ENCODE measurements at places on chromosomes 16 and 17.
A peak's percentile ranks its signal among the peaks of the same experiment; 100 is the strongest.

GRCh38 chr16:80527297-80527696 lies 13.5 kb upstream of the DYNLRB2 start:
- peak; percentile 43 for DNase-seq

DNA sequence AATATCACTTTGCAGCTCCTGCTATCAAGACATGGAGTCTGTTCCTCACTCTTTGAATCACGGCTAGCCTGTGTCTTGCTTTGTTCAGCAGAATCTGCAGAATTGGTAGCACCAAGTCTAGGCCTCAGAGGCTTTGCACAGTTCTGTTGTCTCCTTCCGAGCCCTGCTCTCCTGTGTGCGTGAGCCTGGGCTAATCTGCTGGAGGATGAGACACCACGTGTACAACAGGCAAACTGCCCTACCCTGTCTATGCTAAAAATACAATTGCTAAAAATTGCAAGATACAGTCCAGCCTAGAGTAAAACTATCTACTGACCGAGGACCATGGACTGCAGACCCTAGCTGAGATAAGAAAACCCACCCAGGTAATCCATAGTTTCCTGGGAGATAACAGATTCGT lies 484.7 kb downstream of the NPIPA7 start:
- no peak for DNase-seq

DNA sequence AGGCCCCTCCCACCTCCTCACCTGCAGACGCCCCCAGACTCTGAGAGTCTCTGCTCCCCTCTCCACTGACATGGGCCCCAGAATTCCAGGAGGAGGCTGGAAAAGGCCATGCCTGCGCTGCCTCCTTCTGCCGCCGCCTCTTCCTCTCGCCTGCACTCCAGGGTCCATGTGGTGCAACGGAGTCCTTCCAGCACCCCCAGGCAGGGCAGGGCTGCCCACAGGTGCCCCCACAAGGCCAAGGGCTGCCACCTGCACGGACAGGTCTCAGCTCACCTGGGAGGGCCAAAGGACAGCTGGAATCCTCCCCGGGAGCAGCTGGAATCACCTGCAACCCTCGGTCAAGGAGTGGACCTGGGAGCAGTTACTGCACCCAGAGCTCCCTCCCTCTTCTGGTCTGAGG lies 194.9 kb downstream of the RBFOX3 start:
- DNase-seq: no peak

- DNase-seq: no peak
These were observed 246.5 kb upstream of the CIBAR2 start for GRCh38 chr16:85358704-85359146.

DNA sequence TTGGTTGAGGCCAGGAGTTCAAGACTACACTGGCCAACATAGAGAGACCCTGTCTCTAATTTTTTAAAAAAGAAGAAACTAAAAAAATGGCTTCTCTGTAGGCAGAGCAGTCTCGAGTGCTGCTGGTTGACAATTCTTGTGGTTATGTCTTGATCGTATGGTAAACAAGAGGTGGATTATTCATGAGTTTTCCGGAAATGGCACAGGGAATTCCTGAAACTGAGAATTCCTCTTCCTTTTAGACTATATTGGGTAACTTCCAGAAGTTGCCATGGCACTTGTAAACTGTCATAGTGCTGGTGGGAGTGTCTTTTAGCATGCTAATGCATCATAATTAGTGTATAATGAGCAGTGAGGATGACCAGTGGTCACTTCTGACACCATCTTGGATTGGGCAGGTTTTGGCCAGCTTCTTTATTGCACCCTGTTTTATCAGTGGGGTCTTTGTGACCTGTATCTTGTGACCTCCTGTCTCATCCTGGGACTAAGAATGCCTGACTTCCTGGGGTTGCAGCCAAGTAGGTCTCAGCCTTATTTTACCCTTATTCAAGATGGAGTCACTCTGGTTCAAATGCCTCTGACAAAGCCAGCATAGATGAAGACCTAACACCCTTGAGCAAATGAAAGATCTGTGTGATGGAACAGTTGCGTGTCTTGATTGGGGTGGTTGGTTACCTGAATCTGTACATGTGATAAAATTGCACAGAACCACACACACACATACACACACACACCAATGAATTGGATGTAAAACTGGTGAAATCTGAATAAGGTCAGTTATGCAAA lies 30.2 kb downstream of the BMERB1 start:
- DNase-seq: no peak

GRCh38 chr16:6252541-6252940 lies 1080.1 kb upstream of the RBFOX1 start:
- no peak for DNase-seq

DNA sequence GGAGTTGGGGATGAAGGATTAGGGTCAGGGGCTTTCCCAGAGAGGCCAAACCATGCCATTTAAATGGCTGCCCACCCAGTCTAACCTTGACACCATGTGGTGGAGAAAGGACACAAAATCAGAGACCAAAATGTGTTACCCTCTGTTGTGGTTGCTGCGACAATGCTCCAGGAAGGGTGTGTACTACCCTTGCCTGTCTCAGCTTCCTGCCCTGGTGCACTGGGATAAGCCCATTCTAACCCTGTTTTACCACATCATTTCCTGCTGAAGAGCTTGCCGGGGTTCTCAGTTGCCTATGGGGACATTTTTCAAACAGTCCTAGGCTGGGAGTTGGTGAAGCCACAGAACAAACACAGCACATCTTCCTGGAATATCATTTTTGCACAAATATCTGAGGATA lies 4.9 kb downstream of the OR4D1 start:
- peak; percentile 29 for DNase-seq
